ENCODE measurements at places on chromosomes 7 and 10.

DNA sequence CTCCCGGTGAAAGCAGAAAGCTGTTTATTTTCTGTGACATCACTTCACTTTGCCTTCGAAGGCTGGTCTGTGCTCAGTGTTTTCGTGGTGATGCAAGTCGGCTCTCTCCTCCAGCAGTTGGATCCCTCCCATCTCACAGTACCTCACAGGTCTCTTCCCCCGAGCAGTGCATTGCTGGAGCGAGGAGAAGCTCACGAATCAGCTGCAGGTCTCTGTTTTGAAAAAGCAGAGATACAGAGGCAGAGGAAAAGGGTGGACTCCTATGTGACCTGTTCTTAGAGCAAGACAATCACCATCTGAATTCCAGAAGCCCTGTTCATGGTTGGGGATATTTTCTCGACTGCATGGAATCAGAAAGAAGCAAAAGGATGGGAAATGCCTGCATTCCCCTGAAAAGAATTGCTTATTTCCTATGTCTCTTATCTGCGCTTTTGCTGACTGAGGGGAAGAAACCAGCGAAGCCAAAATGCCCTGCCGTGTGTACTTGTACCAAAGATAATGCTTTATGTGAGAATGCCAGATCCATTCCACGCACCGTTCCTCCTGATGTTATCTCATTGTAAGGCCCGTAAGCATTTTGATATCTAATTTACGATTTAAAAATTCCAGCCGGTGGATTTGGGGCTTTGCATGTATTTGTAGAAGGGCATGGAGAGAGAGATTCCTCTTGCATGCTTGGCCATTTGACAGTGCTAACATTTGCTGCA lies at the start of gene LGI1:
LGI1 (plus strand) TSS at position 136 of the 707 bp plus-strand sequence; CDS start at position 345, 209 bp downstream.
- DNase-seq, result no peak

- DNase-seq, result no peak
Observed at GRCh38 chr10:58691528-58691927, 178.9 kb downstream of the BICC1 start.

- no peak for DNase-seq
Observed at GRCh38 chr10:34003561-34003960, 669.1 kb upstream of the NRP1 start.

DNA sequence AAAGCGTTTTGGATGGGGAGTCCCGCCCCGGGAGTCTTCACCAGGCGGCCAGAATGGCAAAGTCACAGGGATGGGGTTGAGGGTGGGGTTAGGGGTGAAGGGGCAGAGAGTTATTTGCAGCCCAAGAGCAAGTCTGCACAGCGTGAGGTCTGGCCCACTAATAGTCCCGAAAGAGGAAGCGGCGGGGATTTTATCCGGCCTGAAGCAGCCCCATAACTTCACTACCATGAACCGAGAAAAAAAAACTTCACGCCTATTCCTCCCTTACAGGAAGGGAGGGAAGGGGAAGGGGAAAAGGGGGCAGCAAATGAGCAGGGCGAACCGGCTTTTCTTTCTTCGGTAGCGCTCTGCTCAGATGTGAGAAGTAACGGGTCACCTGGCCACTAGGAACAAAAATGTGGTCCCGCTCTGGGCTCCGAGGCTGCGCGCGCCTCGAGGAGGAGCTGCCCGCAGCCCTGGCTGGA lies 712 bp downstream of the ITPRIP start:
- peak; percentile 61 for DNase-seq

Measured in CD4-positive, alpha-beta T cell treated with Interleukin-15 for 1 hour (primary cell).